ENCODE measurements at places on chromosomes 6 and 20.
A peak's percentile ranks its signal among the peaks of the same experiment; 100 is the strongest.

- DNase-seq, result no peak
Measured at GRCh38 chr6:54084231-54084630, 27.0 kb upstream of the MLIP start.

GRCh38 chr20:37438464-37439222 lies 82.4 kb upstream of the NNAT start:
- DNase-seq, result no peak

GRCh38 chr6:20846602-20847028 lies 312.4 kb downstream of the CDKAL1 start:
- no peak for DNase-seq

DNA sequence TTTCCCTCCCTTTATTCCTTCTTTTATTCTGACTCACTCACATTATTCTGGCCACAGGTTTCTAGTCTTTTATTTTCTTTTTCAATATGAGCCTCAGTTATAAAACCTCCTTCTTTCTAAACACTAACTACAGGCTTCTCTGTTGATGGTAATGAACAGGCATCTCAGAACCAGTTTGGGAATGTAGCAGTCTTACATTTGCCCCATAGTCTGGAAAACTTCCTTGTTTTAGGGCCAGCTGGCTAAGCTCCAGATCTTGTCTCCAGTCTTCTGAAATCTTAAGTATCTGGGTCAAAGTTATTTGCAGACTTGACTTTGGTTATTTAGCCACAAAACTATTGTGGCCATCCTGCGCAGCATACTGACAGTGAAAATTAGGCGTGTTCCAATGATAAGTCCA lies 97.0 kb upstream of the MAN1A1 start:
- no peak for DNase-seq

DNA sequence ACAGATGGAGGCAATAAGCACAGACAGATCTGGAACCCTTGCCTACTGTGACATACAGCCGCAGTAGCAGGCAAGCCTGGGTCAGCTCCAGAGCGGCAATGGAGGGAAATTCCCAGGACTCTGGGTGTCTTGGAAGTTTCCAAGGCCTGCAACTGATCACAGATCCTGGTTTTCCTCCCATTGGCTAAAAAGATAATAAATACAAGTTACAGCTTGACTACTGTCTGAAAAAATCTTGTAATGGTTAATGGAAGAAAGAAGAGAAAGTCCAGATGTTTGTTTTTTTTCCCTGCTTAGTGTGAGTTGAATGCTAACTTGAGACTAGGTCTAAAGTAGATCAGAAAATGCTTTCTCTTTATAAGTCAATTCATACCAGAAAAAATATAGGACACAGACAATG lies 307.6 kb downstream of the ALDH8A1 start:
- DNase-seq, result no peak

GRCh38 chr20:64214952-64215351 lies 40.6 kb upstream of the PCMTD2 start:
- DNase-seq, result no peak

GRCh38 chr6:54897462-54898189 lies 51.1 kb downstream of the FAM83B start:
- no peak for DNase-seq

DNA sequence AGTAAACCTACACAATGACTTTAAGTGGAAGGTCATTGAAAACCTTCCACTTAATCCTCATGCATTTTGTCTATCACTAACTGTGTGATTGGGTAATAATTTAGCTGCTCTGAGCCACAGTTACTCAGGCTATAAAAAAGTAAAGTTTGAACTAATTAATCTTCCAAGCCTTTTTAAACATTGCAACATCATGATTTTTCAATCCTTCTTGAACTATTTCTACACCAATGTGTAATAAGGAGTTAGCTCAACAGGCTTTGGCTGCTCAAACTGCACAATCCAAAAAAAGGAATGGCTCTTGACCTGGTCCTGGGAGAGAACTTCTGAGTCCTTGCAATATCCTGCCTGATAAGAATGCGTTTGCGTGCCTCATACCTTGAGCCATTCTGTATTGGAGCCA lies 34.8 kb upstream of the FILIP1 start:
- no peak for DNase-seq

DNA sequence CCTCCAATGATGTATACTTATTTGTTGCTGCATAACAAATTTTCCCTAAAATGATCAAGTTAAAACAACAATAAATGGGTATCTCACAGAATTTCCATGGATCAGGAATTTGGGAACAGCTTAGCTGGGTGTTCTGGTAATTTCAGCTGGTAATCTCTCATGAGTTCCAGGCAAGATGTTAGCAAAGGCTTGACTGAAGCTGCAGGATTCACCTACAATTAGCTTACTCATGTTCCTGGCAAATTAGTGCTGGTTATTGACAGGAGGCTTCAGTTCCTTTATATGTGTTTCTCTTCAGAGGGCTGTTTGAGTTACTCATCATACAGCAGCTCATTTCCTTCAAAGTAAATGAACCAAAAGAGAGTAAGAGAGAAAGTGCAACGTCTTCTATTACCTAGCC lies 506.3 kb upstream of the IMPG1 start:
- no peak for DNase-seq

GRCh38 chr6:154154389-154154967 lies 115.4 kb downstream of the OPRM1 start:
- DNase-seq, result peak; percentile 23

DNA sequence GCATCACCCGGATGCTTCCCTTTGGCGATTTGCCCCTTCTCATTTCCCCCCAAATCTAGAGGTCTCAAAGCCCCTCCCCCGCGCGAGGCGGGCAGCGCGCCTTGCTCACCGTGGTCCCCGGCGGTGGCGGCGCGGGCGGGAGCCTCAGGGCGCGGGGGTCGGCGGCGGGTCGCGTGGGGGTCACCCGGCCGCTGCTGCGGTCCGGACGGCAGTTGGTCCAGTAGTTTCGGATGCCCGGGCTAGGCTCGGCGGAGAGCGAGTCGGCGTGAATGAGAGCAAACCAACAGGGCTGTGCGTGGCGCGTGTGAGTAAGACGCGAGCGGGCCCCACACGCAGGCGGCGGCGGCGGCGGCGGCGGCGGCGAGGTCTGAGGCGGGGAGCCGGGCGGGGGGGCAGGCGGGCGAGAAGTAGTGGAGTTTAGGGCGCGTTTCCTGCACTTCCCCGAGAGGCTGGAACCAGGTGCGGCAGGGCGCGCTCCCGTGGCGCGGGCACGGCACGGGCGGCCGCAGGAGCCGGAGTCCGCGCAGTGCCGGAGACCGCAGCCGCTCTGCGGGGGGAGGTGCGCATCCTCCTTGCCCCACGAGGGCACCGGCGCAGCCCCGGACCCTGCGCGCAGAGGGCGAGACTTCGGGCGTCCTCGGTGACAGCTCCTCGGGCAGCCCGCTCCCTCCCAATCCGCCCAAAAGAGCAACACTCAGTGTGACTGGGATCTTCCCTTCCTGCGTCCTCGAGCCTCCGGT lies 567 bp downstream of the HS3ST5 start:
- DNase-seq, result no peak

GRCh38 chr20:59037386-59037785 lies 5.2 kb downstream of the PRELID3B start:
- no peak for DNase-seq

DNA sequence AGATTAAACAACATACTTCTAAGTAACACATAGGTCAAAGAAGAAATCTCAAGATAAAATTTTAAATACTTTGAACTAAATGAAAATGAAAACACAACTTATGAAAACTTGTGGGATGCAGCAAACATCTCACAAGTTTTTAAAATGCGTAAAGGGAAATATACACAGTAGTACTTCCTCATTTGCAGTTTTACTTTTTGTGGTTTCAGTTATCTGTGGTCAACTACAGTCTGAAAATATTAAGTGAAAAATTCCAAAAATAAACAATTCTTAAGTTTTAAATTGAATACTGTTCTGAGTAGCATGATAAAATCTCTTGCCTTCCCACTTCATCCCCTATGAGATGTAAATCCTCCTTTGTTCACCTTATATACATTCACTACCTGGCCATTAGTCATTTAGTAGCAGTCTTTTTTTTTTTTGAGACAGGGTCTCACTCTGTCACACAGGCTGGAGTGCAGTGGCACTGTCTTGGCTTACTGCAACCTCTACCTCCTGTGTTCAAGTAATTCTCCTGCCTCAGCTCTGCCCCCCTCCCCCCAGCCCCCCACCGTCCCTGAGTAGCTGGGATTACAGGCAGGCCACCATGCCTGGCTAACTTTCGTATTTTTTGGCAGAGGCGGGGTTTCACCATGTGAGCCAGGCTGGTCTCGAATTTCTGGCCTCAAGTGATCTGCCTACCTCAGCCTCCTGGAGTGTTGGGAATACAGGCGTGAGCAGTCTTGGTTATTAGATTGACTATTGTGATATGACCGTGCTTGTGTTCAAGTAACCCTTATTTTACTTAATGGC lies 154.6 kb upstream of the AHI1 start:
- DNase-seq, result no peak

DNA sequence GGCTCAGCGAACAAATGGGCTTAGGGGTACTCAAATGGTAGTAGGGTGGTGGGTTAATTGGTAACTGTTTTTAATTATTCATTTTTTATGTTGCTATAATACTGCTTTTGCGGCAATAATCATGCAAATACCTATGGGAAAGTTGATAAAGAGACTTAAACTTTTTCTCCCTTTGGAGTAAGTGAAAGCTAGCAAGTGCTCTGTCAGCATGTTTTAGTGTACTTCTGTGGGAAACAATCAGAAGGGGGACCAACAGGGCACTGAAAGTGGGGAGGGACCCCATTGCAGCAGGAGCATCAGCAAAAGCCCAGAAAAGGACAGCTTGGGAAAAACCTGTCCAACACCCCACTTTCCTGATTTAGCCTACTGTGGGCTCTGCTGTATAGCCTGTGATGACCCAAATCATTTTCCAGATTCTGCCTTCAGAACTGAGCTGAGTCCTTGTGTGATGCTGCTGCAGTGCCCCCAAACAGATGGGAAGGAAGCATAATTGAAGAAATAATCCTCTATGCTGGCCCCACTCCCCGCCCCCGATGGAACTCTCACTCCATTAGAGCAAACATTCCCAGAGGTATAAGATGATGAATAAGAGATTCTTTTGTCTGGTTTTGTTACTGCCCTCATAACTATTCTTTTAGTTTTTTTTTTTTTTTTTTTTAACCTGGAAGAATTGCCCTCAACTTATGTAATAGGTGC lies 322.8 kb downstream of the CD83 start:
- no peak for DNase-seq

- no peak for DNase-seq
Measured at GRCh38 chr6:35967076-35967774, 46.3 kb upstream of the SRPK1 start.

DNA sequence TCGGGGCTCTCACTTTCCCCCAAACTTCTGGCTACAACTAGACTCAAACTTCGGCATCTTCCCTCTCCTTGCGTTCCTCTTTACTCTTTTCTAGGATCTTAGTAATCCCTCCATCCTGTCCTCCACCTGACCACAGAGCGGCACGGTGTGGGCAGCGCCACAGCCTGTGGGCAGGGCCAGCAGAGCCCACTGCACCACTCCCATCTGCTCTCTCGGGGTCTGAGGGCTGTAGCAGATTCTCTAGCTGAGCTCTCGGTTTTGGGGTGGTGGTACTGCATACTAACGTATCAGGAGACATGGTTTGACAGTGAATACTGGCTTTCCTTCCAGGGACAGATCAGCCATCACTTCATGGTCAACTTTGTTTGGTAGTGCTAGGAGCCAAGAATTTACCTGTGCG lies 57.4 kb downstream of the EZR start:
- DNase-seq, result no peak

- no peak for DNase-seq
Measured at GRCh38 chr6:40950986-40951698, 87.9 kb downstream of the UNC5CL start.

DNA sequence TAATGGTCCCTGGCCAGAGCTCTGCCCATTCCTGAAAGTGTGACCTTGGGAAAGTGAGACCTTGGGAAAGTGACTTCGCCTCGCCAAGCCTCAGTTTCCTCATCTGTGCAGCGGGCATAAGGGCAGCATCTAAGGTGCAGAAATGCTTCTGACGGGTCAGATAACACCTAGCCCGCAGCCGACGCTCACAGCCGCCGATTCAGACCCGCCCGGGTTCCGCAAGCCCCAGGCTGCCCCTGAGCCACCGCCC lies 486 bp downstream of the FKBP1A start:
- no peak for DNase-seq

DNA sequence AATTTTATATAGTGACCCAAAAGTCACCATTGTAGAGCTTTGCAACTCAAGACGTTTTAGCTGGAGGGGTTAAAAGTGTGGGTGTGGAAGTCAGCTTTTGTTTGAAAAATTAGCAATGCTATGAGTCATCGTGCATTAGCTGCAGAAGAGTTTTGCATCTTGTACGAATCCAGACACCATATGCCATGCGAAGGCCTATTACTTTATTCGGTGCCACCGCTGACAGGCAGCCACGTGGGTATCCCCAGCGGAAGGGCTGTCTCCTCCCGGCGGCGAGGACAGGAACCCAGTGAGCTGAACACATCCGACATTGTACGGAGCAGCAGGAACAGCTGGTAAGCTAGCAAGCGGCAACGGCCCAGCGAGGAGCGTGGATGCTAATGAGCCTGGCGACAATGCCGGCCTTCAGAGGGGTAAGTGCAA lies 84.4 kb downstream of the INSM1 start:
- DNase-seq, result peak; percentile 49

DNA sequence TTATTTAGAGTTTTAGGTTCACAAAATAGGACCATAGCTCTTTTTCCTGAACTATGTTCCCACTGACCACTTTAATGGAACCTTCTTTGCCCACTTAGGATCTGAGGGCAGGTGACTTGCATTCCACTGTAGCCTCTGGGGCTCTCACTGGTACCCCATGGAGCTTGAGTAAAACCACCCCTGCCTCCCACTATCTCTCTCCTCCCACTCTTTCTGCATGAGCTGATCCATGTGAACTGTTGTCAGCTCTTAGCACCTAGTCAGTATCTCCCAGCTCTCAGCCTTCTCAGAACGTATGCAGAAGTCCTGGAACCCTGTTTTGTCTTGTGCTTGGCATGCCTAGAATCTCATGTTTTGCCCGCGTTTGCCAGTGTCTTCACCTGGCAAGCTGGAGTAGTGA lies 200.6 kb upstream of the SNX9 start:
- DNase-seq, result no peak

- DNase-seq, result no peak
Measured at GRCh38 chr6:168133168-168133561, 54.2 kb upstream of the FRMD1 start.

- DNase-seq, result no peak
Measured at GRCh38 chr6:159463119-159463829, 229.8 kb downstream of the SOD2 start.

- no peak for DNase-seq
Measured at GRCh38 chr6:36072681-36073080, 45.1 kb downstream of the MAPK14 start.

DNA sequence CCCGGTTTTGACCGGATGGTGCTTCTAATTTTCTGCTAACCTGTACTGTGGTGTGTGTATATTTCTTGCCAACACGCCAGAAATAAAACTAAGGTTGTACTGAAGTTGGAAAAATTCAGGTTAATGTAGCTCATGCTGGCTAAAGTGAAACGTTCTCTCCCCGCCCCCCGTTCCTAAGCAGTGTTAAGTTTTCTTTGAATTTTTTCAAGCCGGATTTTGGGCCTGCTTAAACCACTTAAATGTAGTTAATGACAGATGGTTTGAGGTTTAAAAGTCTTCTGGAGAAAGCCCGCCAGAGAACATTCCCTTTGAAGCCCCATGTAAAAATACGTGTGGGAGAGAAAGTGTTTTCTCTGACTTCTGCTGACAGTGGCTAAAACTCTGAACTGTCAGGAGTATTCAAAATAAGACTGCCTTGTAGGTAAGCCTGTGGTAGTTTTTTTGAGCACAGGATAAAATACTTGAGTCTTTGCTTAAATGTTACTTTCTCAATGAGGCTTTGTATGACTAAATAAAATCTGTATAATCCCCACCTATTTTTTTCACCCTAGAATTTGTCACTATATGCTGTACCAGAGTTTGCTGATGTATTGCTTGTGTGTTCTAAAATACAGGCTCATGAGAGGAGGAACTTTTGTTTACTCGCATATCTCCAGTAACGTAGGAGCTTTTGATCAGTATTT lies 101.3 kb downstream of the OR2B2 start:
- no peak for DNase-seq
